Esophagus squamous epithelium (tissue), 5 donors: ENCODE measurements at places on chromosomes 16 and 17.

- DNase-seq, result no peak
Observed at GRCh38 chr16:27285676-27286196, 17.2 kb upstream of the NSMCE1 start.

GRCh38 chr17:418421-418751 is 65.8 kb upstream of the RPH3AL start:
- DNase-seq, result no peak

DNA sequence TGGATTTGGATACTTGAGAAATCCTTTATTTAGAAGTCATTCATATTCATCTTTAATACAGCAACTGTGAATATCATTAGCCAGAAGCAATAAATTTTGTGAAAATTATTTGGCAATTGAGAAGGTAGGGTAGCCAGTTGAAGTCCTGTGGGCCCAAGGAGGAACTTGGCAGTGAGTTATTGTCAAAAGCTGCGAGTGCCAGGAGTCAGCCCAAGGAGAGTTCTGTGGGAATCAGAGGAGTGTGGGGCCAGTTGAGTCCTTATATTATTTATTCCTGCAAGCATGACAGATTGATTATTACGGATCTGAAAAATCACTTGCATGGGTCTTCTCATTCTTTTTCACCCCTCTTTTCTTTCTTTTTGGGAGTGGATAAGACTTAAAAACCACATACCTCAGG is 38.3 kb downstream of the PRKCA start:
- no peak for DNase-seq

DNA sequence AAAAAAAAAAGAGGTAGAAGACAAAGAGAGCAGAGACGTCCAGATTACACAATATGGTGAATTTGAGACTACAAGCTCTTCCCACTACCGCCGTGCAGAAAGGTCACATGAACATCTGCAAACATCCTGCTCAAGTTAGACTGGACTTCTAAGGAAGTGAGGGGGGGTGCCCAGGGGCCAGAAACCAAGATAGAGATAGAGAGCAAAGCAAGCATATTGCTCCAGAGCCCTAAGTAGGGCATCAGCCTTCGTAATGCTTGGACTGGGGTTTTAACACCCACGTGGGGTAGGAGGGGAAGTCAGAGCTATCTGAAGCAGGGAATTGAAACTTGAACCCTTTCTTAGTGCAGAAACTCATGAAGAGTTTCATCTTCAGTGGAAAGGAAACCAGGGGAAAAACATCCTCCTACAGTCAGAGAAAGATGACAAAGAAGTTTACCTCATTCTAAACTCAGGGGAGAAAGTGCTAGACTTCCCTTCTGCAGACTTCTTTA is 8.7 kb downstream of the CLEC19A start:
- DNase-seq, result no peak

DNA sequence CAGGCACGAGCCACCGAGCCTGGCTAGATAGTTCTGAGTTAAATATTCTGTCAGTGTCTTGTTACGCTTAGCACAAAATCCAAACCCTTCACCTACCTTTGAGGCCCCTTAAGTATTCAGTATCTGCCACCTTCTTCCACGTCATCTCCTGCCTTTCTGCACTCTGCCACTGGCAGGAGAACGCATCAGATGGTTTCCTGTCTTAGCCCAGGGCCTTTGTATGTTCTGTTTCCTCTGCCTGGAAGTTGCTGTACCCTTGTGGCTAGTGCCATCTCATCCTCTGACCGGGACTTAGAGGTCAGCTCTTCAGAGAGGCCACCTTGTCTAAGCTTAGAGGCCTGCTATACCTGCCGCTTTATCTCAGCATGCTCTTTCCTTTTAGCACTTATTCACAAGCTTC is 67.5 kb upstream of the LGALS9 start:
- DNase-seq, result no peak

DNA sequence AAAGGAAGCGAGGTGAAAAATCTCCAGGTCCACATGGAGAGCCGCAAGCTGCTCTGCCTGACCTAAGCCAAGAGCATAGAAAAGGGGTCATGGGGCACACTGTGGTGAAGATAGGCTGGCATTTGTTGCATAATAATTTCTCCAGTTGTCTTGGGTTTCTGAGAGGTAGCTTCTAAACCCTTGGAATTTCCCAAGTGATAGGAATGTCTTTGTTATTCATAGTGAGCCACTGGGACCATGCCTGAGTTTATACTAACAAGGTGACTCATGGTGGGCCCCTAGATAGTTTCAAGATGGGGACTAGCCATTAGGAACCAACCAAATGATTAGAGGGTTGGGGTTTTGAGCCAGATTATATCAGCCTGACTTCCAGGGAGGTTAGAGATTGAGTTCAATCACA is 25.6 kb downstream of the SOST start:
- no peak for DNase-seq
